ENCODE measurements at places on chromosomes 11 and 22.
A peak's percentile ranks its signal among the peaks of the same experiment; 100 is the strongest.

DNA sequence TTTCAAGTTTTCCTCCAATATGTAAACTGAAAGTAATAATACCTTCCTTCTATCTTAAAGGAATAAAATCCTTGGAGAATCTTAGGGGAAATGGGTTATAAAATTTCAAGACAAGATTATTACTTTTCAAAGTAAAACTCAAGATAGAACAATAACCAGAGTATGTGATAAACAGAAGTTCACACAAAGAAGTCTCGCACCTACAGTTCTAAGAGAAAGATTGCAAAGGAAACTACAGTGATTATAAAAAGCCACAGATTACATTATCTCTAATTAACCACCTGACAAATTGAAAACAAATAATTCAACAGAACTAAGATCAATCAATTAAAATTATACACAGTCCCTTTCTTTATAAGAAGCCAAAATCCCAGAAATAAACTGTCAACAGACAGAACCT, 34.0 kb downstream of the AMBRA1 start:
- no peak for DNase-seq

DNA sequence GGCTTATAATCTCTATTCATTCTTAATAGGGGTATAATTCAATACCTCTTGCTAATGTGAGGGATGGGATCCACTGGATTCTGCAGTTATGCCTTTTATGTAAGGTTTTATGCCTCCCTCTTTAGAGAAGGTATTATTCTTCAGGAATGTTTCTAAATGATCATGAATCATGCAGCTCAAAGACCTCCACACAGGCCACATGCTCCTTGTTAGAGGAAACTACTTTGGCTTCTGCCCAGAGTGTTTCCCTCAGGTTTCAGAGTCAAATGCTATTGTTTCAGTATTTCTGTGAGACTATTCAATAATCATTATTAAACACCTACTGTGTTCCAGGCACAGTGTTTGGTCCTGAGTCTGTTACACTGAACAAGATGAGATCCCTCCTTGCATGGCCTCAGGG, 115.9 kb downstream of the RAB38 start:
- DNase-seq: no peak

DNA sequence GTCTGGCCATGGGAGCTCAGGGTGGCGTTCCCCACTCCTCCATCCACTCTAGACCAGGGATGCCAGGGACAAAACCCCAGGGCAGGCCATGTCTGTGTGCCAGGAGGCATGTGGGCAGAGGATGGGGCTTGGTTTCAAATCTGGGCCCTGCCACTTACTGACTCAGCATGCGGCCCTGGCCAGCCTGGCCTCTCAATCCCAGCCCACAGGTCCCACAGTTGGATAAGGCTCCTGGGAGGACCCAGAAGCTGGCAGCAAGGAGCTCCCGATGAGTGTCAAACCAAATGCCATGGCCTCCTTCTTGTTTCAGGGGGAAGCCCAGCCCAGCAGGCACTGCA, 1290.4 kb downstream of the BRD1 start:
- DNase-seq: no peak

DNA sequence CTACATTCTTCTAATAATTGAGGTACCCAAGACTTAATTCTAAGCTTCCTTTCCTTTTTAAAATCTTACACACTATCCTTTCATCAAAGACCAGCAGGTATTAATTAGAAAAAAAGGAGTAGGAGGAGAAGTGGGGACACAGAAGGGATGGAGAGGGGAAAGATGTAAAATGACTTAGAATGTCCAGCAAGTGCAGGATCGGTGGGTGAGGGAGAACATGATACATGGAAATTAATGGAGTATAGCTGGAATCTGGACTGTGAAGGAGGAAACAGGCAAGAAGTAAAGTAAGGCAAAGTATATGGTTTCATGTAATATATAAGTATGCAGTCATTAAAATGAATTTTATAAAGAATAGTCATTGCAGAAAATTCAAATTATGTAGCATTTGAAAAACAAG, 63.7 kb upstream of the SC5D start:
- no peak for DNase-seq

- DNase-seq: no peak
These were observed 39.3 kb upstream of the COMT start for GRCh38 chr22:19902245-19902715.

GRCh38 chr22:46068593-46069491, 81.5 kb upstream of the PPARA start:
- DNase-seq: peak; percentile 48

- DNase-seq: no peak
These were observed 368.8 kb downstream of the AASDHPPT start for GRCh38 chr11:106446302-106446701.

DNA sequence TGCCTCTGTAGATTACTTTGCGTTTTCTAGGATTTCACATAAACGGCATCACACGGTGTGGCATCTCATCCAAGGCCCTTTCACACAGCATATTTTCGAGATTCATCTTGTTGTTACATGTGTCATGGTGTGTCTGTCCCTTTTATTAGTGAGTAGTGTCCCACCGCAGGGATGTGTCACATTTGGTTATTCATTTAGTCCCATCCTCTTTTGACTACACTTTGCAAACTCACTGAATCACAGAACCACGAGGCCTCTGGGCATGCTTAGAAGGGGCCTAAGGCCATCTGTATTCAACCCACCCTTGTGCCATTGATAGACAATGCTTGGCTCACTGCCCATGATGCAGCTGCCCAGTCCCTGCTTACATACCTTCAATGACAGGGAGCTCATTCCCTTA, 4.2 kb upstream of the RAC2 start:
- DNase-seq: no peak

DNA sequence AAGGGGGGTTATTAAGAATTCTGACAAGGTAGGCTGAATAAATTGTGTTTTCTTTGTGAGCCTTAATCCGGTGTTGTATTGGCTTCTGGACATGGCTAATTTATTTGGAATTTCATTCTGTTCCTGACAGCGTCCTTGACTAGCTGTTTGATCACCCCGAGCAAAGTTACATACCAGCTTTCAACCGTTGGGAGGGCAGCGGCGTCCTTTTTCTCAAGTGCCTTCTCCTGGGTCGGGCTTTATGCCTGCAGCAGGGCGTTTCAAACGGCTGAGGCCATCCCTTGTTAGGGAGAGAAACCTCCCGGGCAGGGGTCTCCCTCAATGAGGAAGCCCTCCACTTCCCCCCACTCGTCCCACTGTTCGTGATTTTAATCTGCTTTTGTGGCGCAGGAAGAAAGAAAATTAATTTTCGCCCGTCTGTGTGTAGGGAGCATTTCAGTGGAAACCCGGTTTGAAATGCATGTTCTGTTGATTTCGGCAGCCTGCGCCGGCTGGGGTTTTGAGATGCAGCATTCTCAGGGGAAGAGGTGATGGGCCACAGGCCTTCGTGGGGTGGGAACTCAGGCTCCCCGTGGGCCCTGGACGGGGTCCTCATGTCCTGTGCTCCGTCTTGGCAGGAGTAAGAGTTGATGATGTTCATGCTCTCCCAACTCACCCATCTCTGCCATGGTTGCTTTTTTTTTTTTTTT, 2.9 kb upstream of the SMIM38 start:
- no peak for DNase-seq

DNA sequence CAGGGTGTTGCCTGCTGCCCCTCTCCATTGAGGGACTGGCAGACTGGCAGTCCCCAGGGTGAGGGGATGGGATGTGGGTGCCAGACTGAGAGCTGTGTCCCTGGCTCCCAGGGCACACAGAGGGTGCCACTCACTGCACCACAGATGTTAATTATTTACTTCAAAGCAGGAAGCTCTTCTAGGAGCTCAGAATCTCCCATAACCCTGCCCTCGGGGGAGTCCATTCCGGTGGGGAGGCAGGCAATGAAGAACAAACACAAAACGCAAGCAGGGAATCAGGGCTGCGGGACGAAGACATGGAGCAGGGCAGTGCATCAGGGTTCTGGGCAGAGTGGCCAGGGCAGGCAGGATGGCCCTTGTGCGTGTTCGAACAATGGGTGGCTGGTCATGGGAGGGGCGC, 24.4 kb upstream of the FLRT1 start:
- no peak for DNase-seq

DNA sequence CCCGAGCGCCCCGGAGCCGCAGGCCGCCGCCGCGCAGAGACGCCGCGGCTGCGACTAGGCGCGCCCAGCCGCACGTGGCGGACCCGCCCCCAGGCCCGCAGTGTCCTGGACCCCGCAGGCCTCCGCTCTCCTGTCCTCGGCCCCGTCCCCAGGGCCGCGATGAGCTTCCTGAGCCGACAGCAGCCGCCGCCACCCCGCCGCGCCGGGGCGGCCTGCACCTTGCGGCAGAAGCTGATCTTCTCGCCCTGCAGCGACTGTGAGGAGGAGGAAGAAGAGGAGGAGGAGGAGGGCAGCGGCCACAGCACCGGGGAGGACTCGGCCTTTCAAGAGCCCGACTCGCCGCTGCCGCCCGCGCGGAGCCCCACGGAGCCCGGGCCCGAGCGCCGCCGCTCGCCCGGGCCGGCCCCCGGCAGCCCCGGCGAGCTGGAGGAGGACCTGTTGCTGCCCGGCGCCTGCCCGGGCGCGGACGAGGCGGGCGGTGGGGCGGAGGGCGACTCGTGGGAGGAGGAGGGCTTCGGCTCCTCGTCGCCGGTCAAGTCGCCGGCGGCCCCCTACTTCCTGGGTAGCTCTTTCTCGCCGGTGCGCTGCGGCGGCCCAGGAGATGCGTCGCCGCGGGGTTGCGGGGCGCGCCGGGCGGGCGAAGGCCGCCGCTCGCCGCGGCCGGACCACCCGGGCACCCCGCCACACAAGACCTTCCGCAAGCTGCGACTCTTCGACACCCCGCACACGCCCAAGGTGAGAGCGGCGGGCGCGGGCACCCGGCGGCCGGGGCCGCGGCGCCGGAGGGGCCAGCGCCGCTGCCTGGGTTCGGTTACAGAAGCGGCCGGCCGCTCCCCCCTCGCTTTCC, 528 bp downstream of the WEE1 start:
- peak; percentile 49 for DNase-seq

DNA sequence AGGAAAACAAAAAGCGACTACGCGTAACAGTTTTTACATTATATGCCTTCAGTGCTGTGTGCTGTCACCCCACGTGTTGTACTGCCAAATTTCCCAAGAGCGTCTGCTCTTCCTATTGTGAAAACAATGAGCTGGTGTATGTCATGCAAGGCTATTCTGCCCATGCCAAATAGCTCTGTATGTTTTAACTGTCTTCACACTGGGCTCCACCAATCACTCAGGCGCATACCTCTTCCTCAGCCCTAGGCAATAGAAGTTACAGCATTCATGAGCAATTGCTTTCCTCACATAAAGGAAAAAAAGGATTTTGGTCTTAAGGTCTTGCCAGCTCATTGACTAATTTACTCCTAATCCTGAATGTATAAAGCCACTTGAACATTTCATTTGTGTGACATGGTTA, 606.8 kb downstream of the NTM start:
- no peak for DNase-seq

DNA sequence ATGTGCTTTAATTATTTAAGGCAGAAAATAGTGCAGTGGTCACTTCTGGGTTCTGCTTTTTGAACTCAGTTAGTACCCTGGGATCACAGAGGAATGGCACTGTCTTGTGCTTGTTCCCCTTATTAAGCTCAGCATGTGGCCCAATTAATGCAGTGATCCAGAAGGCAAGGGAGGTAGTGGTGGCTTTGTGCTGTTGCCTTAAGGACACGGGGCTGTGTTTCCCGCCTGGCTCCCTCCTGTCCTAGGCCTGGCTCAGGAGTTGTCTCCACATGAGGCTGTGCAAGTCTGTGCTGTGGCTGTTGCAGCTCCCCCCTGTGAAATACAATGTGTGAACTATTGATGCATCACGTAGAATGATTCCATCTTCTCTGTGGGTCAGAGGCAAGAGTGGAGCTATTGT, 49.2 kb upstream of the CABP7 start:
- DNase-seq: no peak

- no peak for DNase-seq
These were observed 59.4 kb downstream of the OTOG start for GRCh38 chr11:17606233-17607082.

- DNase-seq: no peak
These were observed 336.6 kb downstream of the CTTN start for GRCh38 chr11:70734911-70735310.

GRCh38 chr11:79062814-79063762, 377.7 kb downstream of the TENM4 start:
- peak; percentile 3 for DNase-seq

- no peak for DNase-seq
These were observed 360.6 kb downstream of the BRD1 start for GRCh38 chr22:49466878-49467595.

GRCh38 chr11:126348806-126349582, 6.5 kb upstream of the ST3GAL4 start:
- DNase-seq: no peak

DNA sequence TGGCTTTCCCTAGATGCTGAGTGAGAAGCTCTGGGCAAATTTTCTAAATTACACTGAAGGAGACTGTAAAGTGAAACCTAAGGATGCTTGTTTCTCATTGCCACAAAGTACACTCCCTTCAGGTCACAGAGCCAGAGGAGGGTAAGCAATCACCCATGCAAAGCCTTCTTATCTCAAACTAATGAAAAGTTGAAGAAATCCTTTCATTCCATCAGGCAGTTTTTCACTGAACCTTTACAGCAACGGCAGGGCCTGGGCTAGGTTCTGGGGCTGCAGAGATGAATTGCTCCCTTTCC, 106.2 kb downstream of the RASSF10 start:
- DNase-seq: no peak

DNA sequence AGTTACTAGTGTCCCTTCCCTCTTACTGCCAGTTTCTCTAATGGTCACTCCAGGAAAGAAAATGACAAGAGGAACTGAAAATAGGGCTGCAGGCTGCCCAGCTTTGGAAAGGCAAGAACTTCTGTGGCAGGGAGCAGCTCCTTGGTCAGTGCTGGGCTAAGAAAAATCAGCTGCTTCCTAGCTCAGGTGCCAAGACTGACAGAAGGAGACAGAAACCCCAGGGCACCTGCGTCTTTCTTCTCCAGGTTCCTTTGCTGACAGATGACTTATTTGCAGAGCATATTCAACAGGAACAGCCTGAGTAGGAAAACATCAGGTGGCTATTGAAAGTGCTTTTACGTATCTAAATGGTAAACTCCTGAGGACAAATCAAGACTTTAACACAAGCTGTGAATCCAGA, 25.4 kb downstream of the MAML2 start:
- DNase-seq: no peak

DNA sequence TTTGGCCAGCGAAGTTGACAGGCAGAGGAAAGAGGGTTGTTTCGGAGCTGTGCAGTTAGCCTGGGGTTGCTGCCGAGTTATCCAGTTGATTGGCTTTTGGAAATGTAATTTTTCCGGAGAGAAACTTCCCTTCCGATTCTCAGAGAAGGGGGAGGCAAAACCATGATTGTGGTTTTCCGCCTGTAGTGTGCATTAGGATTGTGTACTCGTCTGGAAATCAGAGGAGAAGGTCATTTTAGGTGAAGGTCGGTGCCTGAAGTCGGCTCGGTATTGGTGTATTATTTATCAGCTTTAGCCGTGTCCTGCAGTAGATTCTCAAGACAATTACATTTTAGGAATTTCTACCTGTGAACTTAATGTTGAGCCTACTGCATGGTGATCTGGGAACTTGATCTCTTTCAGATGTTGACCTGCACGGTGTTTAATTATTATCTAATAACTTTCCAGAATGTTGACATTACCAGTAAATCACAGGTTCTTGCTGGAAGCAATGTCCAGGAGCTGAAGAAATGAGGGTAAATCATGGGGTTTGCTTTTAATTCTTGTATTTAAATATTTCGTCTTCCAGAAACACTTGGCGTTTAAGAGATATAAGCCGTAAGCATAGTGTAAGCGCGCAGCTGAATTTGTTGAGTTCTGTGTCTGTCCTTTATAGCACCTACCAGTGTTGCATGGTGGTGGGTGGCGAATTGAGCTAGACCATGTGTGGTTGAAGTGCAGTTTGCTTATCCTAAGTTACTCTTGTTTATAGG, 1.3 kb downstream of the ARHGEF12 start:
- peak; percentile 61 for DNase-seq

GRCh38 chr11:77966338-77966737, 28.1 kb downstream of the INTS4 start:
- DNase-seq: no peak

- DNase-seq: no peak
These were observed 39.1 kb upstream of the SPTBN2 start for GRCh38 chr11:66768088-66768521.
